H1 (cell line): ENCODE measurements at places on chromosomes 2 and 18.

- no peak for DNase-seq
Measured at GRCh38 chr2:108920686-108921085, 68.3 kb downstream of the EDAR start.

GRCh38 chr18:74407888-74408287, 49.2 kb downstream of the DIPK1C start:
- no peak for DNase-seq

GRCh38 chr2:66684289-66684688, 249.4 kb downstream of the MEIS1 start:
- DNase-seq, result no peak

DNA sequence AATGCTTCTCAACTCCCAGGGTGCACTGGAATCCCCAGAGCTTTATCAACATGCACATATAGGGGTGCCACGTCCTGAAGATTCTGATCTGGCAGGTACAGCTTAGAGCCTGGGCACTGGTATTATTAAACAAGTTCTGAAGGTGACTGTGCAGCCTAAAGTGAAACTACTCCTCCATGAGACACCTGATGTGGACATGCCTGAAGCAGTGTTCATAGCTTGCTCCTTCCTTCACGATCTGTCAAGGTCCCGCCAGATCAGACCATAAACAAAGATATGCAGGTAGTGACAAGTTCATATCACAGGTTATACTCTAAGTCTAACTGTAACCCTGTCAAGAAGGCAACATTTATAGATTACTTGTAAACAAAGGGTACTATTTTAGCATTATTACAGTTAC, 65.3 kb upstream of the DNER start:
- no peak for DNase-seq

GRCh38 chr18:6942742-6943141, 174.9 kb downstream of the LAMA1 start:
- DNase-seq, result no peak

GRCh38 chr2:102449370-102449974, 23.6 kb upstream of the SLC9A4 start:
- DNase-seq, result no peak

DNA sequence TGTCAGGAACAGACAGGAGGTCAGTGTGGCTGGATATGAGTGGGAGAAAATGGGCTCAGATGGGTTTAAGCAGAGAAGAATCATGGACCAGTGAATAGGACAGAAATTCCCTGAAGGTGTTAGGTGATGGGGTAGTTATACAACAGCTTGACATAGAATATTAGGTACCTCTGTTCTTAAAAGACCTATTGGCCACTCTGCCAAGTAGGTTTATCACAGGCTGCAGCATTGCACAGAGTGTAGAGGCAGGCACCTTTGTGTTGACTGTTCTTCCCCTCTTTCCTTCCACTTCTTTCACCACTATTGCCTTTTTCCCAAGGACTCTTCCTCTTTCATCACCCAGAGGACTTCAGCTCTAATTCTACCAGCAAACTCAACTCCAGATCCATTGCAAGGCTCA, 274.4 kb downstream of the CDCA7 start:
- no peak for DNase-seq

DNA sequence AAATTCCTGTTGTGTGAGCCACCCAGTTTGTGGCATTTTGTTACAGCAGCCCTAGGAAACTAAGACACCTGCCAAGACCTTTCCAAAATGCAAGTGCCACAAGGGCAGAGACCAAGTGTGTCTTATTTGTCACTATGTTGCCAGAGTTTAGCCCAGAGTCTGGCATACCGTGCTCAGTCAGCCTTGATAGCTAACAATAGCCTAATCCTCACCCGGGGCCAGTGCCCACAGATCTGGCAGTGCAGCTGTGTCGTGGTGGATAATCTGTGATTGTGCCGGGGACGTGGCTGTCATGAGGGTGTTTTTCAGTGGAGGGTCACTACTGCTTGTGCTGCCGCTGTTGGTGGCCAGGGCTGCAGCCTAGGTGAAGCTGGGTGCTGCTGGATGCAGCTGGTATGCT, 53.5 kb downstream of the MEP1B start:
- DNase-seq, result no peak

DNA sequence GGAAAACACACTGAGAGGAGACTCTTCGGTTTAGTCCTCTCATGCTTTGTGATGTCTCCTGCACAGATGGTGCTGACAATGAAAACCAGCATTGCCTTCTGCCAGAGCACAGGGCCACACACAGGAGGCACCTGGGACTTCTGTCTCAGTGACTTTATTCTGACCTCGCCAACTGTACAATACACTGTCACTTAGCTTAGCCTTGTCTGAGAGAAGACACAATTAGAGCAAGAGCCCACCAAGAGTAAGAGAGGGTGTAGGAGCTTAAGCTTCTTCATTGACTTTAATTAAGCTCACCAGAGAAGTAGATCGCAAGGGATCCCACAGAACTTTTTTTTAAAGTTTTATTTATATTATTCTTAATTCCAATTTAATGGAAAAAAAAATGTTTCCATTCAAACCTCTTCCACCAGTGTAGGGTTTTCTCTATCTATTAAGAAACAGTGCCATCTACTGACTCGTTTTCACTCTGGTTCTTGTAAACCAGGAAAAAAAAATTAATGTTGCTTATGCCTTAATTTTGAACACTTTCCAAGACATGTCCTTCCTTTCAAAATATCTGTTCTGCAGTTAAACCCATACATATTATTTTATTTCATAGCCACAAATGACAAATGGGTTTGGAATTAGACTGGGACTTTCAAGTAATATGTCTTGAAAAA, 42.4 kb upstream of the DDX18 start:
- DNase-seq, result no peak

DNA sequence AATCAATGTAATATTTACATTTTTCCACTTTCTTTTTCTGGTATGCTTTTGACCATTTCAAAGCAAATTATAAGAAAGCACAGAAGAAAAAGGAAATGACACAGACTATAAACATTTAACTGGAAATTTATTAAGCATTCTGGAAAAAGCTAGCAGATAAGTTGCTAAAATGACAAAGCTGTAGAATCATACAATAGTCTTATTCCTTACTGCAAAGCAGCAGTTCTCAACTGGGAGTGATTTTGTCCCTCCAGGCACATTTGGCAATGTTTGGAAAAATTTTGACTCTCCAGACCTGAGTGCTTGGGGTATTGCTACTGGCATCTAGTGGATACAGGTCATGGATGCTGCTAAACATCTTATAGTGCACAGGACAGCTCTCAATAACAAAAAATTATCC, 75.1 kb downstream of the MBD5 start:
- no peak for DNase-seq

DNA sequence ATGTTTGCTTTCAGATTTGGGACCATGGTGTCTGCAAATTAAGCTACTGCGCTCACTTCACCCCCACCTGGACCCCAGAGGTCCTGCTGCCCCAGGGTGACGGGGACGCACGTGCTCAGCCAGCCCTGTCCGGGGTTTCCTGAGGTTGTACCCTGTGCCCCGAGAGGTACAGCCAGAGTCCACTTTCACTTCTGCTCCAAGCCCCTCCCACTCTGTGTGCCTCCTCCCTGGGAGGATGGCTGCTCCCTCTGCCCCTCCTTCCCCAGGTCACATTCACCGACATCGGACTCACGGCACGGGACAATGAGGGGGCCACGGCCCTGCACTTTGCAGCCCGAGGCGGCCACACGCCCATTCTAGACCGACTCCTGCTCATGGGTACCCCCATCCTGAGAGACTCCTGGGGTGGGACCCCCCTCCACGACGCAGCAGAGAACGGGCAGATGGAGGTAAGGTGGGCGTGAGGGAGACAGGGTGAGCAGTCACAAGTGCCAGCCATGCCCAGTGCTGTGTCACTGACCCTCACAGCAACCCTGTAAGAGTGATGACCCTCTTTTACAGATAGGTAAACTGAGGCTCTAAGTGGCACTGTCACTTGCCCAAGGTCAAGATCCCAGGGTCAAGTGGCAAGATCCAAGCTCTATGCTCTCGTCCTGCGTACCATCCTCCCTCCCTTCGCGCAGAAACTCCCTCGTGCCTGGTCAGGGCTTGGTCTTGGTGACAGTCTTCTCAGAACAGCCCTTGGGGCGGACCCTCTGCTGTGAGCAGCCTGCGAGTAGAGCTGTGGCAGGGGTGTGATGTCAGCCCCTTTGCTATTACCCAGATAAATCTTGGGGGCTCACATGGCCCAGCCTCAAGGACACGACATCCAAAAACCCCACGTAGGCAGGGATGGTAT, 7.6 kb downstream of the ESPNL start:
- peak; percentile 52 for DNase-seq

DNA sequence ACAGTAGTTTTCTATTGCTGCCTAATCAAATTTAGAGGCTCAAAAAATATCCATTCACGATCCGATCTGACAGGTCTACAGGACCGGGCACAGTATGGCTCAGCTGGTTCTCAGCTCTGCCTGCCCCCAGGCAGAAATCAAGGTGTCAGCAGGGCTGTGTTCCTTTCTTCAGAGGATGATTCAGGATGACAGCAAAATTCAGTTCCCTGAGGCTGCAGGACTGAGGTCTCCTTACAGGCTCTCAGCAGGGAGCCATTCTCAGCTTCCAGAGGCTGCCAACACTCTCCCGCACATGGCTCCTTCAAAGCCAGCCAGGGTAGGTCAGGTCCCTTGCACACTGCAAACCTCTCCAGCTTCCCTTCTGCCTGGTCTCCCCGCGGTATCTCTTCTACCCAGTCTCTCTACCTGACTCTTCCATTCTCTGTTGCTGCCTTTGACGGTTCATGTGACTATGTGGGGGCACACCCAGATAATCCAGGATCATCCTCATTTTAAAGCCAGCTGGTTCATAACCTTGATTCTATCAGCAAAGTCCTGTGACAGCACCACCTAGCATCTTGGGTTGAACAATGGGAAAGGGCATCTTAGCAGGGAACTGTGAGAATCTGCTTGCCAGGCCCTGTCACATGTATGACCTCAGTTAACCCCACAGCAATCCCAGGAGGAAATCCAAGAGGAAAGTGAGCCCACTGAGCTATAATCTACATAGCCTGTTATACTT, 50.4 kb downstream of the UXS1 start:
- DNase-seq, result peak; percentile 33

GRCh38 chr18:56515522-56515921, 122.9 kb downstream of the TXNL1 start:
- no peak for DNase-seq

GRCh38 chr2:210555555-210555954, 844 bp upstream of the CPS1 start:
- no peak for DNase-seq

DNA sequence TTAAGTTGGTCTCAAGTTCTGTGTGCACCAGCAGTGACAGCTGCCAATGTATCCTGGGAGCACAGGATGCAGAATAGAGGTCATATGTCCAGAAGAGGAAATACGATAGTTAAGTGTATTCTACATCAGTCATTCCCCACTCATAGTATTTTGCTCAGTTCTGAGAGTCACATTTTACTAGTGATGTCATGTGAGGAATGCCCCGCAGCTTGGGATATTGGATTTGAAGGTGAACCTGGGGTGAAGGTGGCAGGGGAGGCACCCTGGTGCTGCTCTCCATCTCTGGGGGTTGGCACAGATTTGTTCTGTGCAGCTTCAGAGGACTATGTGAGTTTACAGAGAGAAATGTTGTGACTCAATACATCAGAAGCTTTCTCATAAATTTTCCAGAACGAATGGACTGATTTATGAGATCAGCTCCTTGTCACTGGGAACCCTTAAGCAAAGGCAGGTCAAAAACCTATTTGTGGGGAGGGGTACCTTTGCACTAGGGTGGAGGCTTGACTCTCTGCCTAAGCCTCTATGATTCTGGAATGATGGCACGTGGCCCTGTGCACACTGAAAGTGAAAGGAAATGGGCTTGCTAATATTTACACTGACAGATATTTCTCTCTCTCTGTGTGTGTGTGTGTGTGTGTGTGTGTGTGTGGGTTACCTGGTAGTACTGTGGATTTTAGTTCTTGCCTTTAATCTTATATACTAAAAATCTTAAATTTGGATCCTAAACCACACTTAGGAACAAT, 95.9 kb downstream of the NEB start:
- DNase-seq, result no peak

DNA sequence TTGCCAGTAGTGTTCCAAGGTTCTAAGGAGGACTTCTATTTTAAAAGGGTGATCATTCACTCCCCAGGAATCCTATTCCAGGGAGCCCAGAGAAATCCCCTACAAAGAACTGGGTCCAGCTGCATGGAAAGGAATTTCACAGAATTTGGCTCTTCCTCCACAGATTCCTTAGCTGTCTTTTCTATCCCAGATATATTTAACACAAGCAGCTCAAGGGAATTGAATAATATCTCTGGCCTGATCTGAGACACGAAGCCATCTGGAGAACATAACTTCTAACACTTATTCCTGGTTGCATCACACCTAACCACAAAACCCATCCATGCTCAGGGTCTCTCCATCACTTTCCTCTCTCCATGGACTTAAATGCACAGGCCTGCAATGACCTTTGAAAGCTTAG, 306.7 kb upstream of the ACVR2A start:
- no peak for DNase-seq

- no peak for DNase-seq
Measured at GRCh38 chr18:56321470-56321869, 316.9 kb downstream of the TXNL1 start.

DNA sequence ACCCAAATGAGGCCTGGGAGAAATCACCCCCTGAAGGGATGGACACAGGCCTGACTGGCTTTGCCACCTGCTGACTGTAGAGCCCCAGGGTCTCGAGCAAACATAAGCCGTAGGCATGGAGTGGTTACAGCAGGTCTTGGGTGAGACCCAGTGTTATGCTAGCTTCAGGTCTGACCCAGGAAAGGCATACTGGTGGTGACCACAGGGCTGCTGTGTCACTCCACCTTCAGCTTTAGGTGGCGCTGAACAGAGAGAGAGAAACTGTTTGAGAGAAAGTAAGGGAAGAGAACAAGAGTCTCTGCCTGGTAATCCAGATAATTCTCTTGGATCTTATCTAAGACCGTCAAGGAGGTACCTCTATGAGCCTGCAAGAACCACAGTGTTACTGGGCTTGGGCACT, 1544.2 kb upstream of the TMEFF2 start:
- no peak for DNase-seq

GRCh38 chr2:59804732-59805131, 748.7 kb downstream of the BCL11A start:
- DNase-seq, result no peak

DNA sequence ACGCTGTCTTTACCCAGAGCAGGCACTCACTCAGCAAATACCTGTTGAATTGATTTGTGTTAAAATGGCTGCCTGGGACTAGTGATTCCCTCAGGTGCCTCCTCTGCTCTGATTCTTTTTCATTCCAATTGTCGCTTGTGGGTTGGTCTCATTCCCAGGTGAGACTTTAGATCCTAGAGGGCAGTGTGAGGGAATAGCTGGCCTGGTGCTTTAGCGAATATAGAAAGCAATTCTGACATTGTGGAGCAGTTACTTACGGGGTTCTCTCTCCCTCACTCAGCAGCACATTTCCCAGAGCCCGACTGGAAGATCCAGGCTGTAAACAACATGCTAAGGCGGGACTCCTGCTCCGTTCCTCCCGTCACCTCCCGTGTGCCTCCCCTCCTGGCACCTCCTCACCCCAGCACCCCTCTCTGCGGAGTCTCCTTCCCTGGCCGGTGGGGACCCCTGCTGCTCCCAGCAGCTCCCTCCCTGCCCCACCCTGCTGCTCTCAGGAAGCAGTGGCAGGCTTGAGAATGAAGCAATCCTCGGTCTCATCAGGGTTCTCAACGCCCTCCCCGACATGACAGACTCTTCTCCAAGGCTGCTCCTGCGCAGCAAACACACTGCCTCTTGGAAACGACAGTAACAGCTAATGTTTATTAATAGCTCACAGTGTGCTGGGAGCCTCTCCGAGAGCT, 26.9 kb downstream of the CELF4 start:
- DNase-seq, result no peak

GRCh38 chr2:9982248-9982647, 30.8 kb downstream of the GRHL1 start:
- DNase-seq, result no peak
